ENCODE measurements at places on chromosomes 1 and 21.

DNA sequence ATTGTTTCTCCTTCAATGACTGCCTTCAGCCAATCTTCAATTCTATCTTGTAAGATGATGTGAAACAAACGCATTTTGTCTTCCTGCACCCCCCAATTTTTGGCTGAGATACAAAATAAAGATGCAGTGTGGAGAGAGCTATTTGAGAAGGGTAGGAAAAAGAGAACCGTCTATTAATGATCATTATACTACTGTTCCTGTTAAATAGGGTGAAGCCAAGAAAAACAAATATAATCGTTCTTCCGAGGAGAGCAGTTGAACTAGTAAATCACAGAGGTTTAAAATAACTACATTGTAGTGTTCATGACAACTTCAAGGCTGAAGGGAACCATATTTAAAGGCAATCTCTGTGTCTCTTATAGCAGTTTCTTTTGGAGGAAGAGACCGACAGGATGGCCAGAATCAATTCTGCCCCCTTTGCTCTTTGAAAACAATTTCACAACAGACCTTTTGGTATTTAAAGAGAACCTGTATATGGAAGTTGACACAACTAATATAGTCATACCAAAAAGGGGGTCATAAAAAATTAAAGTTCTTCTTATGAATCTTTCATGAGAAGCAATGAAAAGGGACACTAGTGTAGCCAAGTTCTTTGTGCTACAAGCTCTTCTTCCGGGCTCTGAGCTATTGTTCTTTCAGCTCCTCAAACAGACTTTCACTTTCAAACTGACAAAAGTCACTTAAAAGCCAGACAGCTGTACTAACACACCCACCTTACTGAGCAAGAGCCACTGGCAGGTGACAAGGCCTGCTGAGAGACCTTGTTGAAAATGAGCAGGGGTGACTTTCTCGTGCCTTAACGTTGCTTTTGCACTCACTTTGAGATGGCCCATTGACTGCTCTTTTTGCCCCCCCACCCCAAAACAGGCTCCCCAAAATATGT lies 30.9 kb downstream of the PROX1 start:
- no peak for DNase-seq

DNA sequence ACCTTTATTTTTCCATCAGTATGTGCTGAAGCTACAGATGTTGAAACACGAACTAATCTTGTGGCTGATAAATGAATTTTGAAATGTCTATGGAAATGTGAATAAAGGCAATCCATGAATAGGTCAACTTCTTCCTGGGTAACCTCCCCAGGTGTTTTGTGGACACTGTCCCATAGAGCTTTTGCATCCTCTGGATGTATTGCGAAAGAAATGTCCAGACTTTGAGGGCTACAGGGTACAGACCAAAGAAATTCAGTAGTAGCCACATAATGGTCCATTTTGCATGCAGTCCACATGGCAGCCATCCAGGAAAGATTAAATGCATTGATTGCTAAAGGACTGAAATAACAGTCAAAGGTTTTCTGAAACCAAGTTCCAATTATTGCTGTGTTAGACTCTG lies 21.5 kb upstream of the DARS2 start:
- no peak for DNase-seq

DNA sequence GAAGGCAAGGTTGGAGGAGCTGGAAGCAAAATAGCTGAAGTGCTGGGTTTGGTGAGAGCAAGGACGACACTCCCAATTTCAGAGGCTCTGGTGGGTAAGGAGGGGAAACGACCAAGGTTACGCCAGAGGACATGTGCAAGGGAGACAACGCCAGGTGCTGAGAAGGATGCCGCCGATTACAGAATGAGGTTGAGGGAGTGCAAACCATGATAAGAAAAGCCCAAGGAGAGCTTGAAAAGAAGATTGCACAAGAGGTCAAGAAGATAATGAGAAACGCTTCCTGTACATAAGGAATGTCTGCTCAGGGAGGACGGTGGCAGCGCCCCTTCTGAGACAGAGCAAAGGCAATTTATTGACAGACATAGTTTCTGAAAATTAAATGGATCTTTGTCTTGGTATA lies 382.0 kb upstream of the PROX1 start:
- no peak for DNase-seq

DNA sequence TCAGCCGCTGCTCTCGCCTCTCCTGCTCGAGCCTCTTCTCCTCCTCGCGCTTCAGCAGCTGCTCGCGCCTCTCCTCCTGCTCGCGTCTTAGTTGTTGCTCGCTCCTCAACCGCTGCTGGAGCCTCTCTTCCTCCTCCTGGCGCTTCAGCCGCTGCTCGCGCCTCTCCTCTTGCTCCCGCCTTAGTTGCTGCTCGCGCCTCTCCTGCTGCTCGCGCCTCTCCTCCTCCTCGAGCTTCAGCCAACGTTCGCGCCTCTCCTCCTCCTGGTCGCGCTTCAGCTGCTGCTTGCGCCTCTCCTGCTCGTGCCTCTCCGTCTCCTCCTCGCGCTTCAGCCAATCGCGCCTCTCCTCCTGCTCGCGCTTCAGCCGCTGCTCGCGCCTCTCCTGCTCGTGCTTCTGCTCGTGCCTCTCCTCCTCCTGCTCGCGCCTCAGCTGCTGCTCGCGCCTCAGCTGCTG lies 3.7 kb downstream of the TCHH start:
- no peak for DNase-seq

GRCh38 chr1:219109424-219110018 lies 64.2 kb upstream of the LYPLAL1 start:
- DNase-seq, result no peak

GRCh38 chr21:46078322-46078977 lies 19.5 kb upstream of the COL6A2 start:
- no peak for DNase-seq

GRCh38 chr21:41536076-41536826 lies 28.3 kb upstream of the TMPRSS2 start:
- DNase-seq, result no peak

- no peak for DNase-seq
These were observed 11.2 kb upstream of the PRDM15 start for GRCh38 chr21:41890355-41890754.

DNA sequence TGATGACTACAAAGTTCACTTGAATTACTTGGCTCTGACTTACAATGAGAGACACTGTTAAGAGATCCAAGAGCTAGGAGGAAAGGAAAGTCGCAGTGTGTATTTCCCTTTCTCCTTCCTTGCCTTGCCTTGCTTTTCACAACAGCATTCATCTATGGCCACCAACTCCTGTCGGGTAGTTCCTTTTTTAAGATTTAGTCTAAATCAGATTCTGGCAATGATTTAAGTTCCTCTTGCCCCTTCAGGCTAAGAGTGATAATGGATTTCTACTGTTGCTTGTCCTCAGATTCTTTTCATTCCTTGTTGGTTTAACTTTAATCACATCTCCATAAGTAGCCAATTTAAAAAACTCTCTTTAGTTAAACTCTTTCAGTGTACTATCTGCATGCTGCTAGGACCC lies 91.9 kb downstream of the GTF2B start:
- DNase-seq, result no peak

DNA sequence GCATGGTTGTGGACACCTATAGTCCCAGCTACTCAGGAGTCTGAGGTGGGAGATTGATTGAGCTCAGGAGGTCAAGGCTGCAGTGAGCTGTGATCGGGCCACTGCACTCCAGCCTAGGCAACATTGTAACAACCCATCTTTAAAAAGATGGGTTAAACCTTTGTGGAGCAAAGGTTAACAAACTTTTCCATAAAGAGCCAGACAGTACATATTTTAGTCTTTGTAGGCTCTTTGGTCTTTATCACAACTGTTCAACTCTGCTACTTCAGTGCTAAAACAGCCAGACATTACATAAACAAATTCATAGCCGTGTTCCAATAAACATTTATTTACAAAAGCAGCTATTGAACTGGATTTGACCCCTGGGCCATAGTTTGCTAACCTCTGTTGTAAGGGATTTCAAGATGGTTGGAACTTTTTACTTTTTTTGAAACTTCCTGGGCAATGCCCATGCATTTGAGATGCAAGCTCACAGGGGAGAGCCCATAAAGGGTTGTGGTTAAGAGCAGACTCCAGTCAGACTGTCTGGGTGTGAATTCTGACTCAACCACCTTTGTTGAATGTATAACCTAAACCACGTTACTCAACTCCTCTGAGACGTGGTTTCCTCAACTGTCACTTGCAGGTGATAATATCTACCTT lies 10.8 kb downstream of the INAVA start:
- DNase-seq, result no peak

DNA sequence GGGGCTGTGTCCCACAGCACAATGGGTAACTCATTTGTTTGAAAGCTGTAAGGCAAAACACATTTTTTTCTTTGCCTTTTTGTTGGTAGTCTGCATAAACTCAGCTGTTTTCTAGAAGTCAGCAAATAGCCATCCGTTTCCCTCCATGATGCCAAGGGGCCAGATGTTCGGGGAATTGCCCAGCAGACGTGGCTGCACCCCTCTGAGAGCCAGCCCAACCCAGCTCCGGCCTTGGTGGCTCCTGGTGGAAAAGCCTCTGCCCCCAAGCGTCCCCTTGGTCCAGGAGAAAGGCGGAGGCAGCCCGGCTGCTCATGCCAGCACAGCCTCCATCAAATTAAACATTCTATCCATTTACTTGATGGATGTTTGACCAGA lies 58.4 kb upstream of the ADARB1 start:
- no peak for DNase-seq

GRCh38 chr21:27192281-27192949 lies 225.5 kb upstream of the ADAMTS5 start:
- no peak for DNase-seq

DNA sequence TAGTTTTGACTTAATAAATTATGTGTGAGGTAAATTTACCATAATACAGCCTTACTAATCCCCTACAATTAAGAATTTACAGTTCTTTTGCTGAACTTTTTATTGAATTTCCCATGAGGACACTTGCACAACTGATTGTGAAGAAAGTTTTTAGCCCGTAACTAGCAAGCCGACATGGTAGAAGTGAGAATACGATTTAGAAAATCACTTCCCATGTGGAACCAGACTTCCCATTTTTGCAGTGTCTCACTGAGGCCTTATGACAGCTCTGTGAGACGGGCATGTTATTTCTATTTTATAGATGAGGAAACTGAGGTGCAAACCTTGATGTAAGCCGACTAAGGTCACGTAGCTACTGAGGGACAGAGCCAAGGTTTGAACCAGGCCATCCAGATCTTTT lies 32.5 kb upstream of the LMO4 start:
- DNase-seq, result no peak

DNA sequence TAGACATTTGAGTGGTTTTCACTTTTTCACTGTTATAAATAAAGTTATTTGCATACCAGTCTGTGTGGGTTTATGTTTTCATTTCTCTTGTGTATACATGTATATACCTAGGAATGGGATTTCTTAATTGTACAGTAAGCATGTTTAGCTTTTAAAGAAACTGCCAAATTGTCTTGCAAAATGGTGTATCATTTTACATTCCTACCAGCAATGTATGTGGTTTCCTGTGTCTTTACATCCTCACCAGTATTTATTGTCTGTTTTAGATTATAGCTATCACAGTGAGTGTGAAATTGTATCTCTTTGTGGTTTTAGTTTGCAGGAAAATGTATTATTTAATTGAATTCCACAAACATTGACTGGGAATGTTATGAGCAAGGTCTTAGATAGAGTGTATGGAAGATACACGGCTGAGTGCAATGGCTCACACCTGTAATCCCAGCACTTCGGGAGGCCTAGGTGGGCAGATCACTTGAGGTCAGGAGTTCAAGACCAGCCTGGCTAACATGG lies 57.3 kb downstream of the MACF1 start:
- no peak for DNase-seq

- DNase-seq, result no peak
These were observed 980 bp upstream of the METTL18 start for GRCh38 chr1:169795687-169796086.

- DNase-seq, result no peak
These were observed 67.3 kb upstream of the WNT4 start for GRCh38 chr1:22210176-22210575.

DNA sequence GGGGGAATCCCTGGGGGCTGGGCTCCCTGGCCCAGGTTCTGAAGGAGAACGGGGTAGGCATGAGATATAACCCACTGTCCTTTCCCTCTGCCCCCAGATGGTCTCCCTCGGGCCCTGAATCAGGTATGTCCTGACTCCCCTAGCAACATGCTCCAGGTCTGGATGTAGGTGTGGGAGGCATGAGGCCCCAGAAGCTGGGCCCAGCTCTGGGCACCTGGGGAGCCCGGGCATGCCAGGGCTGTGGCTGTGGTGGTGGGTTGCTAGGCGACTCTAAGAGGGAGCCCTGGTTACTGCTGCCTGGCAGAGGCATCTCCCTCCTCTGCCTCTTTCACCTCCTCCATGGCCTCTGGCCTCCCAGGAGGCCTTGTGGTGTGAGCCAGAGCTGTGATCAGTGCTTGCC lies 16.2 kb downstream of the FOXO6 start:
- no peak for DNase-seq

DNA sequence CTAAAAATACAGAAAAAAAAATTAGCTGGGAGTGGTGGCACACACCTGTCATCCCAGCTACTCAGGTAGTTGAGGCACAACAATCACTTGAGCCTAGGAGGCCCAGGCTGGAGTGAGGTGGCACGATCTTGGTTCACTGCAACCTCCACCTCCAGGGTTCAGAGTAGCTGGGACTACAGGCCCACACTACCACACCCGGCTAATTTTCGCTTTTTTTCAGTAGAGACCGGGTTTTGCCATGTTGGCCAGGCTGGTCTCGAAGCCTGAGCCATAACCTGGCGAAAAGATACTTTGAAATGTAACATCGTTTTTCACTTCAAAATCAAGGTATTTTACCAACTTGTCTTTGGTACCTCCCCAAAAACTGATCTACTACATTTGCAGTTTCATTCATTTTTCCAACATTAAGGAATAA lies 6.1 kb downstream of the GAS5 start:
- DNase-seq, result no peak

- no peak for DNase-seq
These were observed at the start of gene SLC37A1 for GRCh38 chr21:42513151-42513984. Gene SLC37A1, plus strand, starts transcription at chr21:42513852. Its CDS starts 4,603 bp downstream, at chr21:42518455.

GRCh38 chr1:183349201-183349711 lies 68.9 kb downstream of the NMNAT2 start:
- DNase-seq, result peak; percentile 51

DNA sequence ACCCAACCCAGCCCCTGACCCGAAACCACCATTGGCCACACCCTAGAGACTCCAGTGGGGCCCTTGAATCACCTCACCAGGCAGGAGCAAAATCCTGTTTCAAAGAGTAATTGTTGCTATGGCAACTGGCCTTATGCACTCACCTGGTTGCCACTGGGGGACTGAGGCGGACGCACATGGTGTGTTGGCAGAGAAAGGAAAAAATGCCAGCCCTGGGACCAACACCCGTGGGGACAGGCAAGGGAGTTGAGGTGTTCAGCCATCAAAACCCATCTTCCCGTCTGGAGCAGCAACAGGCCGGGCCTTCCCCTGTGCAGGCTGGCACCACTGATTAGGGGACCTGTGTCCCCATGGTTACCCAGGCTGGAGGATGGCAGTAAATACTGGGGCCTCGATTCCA lies 395.8 kb upstream of the VAMP3 start:
- DNase-seq, result no peak

DNA sequence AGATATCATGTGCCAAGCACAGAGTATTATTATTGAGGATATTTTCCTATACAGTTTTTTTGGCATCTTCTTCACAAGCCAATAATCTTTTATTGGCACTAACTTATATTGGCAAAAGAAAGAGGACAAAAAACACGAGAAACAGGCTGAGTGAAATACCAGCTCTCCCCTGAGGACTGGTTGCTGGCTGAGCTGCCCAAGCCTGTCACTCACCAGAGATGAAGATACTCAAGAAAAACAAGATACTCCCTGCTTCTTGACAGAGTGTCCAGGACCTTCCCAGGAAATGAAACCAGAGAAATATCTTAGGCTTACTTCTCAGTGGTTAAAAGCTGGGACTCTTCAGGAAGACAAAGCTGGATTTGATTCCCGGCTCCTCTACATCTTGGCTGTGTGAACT lies 35.9 kb upstream of the ATP1B1 start:
- DNase-seq, result no peak

All from C1 segment of cervical spinal cord (tissue), 14 donors.